ENCODE measurements at places on chromosomes 6 and 20. TPM values are rescaled to one million over a fixed set of nuclear protein-coding genes. Genes with fewer than 3 reads are reported as not detected.

The PKIB gene
- not detected for total RNA-seq

The RIPOR3 gene
- 0.63 TPM for total RNA-seq

The TRIM39 gene
- 6.3 TPM for total RNA-seq

The SPTLC3 gene
- total RNA-seq: 1.0 TPM

The HNF4A gene
- under 0.01 TPM for total RNA-seq

The C6orf58 gene
- 0.50 TPM for total RNA-seq

The TSPYL1 gene
- total RNA-seq: 51.6 TPM

The ME1 gene
- 8.4 TPM for total RNA-seq

The SNTA1 gene
- total RNA-seq: 4.9 TPM

The DPPA5 gene
- not detected for total RNA-seq

The DOK5 gene
- 0.16 TPM for total RNA-seq

The DCDC2 gene
- under 0.01 TPM for total RNA-seq

The NFS1 gene
- 13.9 TPM for total RNA-seq

The SEMG1 gene
- total RNA-seq: not detected

The GGTLC1 gene
- not detected for total RNA-seq

The BPIFA1 gene
- total RNA-seq: not detected

The OXT gene
- not detected for total RNA-seq

The NRSN1 gene
- total RNA-seq: not detected

The GZF1 gene
- total RNA-seq: 19.6 TPM

The HTR1E gene
- not detected for total RNA-seq

The MMP24 gene
- 0.38 TPM for total RNA-seq

The CEP250 gene
- total RNA-seq: 10.0 TPM

The MOXD1 gene
- 0.13 TPM for total RNA-seq

The GABRR1 gene
- not detected for total RNA-seq

The ULBP1 gene
- 0.16 TPM for total RNA-seq

The SIRPA gene
- total RNA-seq: 75.3 TPM

The RBPJL gene
- total RNA-seq: not detected

The DST gene
- 292 TPM for total RNA-seq

The VSX1 gene
- not detected for total RNA-seq

The SLC26A8 gene
- total RNA-seq: not detected

The TRIM31 gene
- not detected for total RNA-seq

The CST4 gene
- not detected for total RNA-seq

The TCF19 gene
- total RNA-seq: 16.6 TPM

The SLC17A9 gene
- total RNA-seq: 6.9 TPM

The PTPRT gene
- total RNA-seq: not detected

The RIPOR2 gene
- 1.1 TPM for total RNA-seq

The COX4I2 gene
- total RNA-seq: not detected

The WFDC5 gene
- total RNA-seq: not detected

The MAPK13 gene
- total RNA-seq: 5.0 TPM

The AK9 gene
- 2.8 TPM for total RNA-seq

The C20orf202 gene
- not detected for total RNA-seq

All from bladder microvascular endothelial cell (primary cell).